Astrocyte of the cerebellum (primary cell): ENCODE measurements at places on chromosomes 7 and 10.

DNA sequence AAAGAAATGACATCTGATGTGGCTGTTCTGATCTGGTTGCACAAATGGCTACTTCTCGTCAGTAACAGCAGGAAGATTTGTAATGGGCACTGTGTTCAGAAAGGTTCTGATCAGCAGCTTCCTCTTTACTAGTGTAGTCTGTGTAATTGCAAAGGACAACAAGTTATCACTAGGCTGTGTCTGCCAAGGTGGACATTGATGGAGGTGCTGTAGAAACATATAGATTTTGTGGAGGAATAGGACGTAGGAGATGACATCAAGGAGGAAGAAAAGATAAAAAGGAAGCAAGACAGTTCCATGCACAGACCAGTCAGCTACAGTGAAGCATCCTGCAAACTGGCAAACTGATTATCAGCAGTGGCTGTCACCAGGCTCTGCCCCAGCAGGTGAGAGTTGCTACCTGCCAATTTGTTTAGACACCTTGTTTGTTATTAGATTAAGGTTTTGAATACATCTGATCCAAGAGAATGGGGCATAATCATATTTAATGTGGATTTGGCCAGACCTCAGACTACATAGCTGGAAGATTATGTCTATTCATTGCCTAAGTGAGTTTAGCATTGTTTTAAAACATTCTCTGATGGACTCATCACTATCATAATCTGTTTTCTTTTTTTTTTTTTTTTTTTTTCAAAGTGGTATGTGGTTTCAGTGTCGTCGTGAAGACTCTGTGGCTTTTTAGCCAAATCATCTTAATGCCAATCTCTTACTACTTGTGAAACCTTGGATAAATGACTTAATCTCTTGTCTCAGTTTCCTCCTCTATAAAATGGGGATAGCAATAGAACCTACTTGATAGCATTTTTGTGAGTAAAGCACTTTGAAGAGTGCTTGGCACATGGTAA is 417.9 kb upstream of the LRGUK start:
- DNase-seq, result no peak

DNA sequence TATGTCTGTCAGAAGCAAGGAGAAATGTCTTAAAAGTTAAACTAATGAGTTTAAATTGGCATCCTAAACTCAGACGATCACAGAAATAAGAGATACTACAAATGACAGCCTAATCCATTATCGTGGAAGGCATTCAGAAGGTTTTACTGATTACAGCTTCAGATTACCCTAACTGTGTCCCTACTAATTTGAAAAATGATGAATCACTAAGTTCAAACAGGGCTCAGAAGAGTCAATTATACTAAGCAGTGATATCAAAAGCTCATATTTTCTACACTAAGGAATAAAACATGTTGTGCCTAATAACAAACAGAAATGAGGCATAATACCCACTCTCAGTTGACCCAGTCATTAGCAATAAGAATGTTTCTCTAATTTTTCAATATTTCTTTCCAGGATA is 152.0 kb upstream of the NRBF2 start:
- DNase-seq, result no peak

- no peak for DNase-seq
These were observed 4.6 kb downstream of the ASB4 start for GRCh38 chr7:95490231-95490762.

GRCh38 chr10:80158598-80159127 is 26.1 kb downstream of the PLAC9 start:
- peak; percentile 99 for DNase-seq

GRCh38 chr7:137441451-137441850 is 97.9 kb upstream of the PTN start:
- DNase-seq, result no peak

DNA sequence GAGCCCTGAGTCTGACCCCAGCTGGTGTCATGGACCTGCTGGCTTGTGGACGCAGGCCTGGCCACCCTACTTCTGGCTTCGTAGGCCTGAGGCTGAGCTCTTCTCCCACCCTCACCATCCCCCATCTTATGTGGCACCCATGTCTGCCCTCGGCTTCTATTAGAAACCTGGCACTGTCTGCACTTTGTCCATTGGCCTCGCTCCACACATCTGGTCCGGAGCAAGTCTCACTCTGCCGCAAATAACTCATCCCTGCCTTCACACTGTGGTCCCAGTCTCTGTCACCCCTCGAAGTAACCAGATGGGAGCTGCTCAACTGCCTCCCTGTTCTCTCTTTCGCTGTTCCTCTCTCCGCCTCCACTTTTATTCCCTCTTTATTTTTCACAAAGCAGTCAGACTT is 78.6 kb downstream of the TRRAP start:
- no peak for DNase-seq

GRCh38 chr10:128066870-128067382 is 59.3 kb downstream of the MKI67 start:
- no peak for DNase-seq

- no peak for DNase-seq
These were observed 9.4 kb upstream of the PIK3CG start for GRCh38 chr7:106855540-106856132.

DNA sequence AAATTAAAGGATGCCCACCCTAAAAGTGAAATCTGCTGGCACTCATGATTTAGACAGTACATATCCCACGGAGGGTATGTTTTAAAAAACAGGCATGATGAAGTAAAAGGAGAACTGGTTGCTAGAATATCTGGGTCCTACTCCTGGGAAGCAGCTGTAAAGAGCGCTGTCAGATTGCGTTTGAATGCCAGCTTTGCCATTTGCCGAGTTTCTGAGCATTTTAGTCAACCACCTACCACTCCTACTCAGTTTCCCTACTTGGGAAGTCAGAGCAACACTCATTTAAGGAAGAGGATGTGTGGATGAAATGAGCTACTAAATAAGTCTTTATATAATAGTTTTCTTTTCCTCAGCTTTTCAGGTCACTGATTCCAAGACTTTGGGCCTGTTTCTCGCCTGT is 1.1 kb upstream of the UMAD1 start:
- no peak for DNase-seq

DNA sequence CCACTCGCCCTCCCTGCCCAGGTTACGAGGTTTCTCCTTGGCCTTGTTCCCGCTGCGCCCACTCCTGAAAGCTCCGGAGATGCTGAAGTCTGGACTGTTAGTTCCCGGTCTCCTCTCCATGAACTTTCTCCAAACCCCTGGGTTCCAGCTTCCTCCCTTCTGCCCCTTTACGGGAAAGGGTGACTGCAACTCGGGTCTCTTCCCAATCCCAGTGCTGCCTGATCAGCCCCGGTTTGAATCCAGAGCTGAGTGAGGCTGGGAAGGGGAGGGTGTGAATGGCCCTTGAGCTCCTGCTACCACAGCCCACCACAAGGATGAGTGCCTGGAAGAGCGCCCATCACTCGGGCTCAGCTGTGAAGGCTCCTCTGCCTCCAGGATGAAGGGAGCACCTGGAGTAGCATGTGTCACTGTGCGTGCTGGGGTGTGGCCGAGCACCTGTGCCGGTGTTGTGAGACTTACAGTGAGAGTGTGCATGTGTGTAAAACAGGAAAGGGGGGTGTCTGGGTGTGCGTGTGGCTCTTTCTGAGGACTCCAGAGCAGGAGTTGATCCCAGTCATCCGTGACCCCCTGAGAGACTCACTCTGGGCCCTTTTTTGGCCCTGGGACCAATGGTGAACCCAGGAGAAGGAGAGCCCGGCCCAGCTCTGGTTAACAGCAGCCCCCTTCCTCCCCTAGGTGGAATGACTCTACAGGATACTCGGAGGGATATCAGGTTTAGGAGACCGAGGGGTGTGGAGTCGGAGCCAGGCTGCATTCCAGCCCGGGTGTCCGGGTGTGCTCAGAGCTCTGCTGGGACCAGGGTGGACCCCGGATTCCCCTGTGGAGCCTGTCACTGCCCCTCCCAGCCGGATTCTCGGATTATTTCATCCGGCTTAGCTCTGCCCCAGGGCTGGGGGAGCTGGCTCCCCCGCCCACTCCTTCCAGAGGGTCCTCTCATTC is 1.1 kb upstream of the ZNF467 start:
- no peak for DNase-seq

GRCh38 chr7:138195151-138195571 is 118.9 kb downstream of the AKR1D1 start:
- DNase-seq, result no peak

DNA sequence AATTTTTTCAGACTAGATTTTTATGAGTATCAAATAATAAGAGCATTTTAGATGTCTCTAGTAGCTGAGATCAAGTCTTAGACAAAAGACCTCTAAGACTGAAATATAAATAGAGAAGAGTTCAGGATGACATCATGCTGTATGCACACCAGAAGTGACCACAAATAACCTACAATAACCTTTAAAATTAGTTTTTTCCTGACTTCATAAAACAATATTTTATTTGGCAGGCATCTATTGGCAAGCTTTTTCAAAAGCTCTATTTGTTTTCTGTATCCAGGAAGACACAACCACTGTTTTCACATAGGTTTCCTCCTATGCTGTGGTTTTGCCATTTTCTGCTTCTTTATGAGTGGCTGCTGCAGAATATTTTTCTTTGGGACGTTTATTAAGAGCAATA is 359.1 kb downstream of the CRPPA start:
- peak; percentile 85 for DNase-seq

- no peak for DNase-seq
These were observed 64.2 kb downstream of the ARMC3 start for GRCh38 chr10:22992075-22992474.

GRCh38 chr7:152158801-152159587 is 133.5 kb downstream of the GALNT11 start:
- no peak for DNase-seq

DNA sequence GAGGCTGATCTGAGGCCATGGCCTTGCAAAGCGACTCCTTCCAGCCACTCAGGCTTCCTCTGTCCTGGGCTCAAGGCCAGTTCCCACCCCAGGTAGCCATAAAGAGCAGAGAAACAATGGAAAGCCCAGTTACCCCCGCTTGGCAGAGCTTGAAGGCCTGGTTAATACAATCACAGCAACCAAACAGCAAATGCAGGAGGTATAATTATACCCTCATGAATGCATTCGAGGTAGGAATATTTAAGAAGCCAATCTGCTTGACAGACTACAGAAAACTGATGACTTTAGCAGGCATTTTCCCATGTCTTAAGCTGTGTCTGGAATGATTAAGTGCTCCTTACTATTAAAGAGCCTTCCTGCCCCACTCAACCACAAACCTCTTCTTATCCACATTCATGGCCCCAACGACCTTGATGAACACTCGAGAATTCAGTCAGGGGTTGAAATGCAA is 114.1 kb upstream of the MACROH2A2 start:
- no peak for DNase-seq

DNA sequence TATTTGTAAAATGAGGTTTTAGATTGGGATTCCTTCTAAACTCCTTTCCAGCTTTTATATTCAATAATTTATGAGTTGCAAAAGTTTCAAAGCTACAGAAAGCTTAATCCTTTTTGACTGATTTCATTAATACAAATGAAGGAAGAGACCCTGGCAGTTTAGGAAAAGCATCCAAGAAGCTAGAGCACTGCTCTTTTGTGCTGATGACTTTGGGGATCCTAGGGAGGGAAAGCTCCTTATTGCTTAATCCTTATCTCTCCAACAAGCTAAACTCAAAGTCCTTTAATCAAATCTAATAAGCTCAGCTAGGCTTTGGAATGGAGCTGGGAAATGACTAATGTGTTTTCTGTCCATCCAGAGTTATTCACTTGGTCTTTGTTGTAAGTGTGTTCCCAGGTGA is 285.4 kb downstream of the ACTR3B start:
- no peak for DNase-seq

DNA sequence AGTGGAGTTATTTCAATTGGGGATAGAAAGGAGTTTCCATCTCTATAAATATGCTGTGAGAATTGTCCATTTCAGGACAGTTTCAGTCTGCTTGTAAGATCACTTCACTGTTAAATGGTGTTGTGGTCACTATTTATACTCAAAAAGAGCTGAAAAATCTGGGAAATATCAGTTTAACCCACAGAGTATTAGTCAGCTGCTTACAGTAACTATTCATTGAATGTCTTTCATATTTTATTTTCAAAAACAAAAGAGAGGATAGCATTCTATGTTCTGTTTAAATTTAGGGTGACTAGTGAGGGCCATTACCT is 85.4 kb upstream of the PLXDC2 start:
- peak; percentile 11 for DNase-seq

GRCh38 chr7:155796381-155797261 is 15.6 kb downstream of the SHH start:
- DNase-seq, result no peak

- no peak for DNase-seq
These were observed 60.2 kb downstream of the PRKAG2 start for GRCh38 chr7:151816562-151817314.

DNA sequence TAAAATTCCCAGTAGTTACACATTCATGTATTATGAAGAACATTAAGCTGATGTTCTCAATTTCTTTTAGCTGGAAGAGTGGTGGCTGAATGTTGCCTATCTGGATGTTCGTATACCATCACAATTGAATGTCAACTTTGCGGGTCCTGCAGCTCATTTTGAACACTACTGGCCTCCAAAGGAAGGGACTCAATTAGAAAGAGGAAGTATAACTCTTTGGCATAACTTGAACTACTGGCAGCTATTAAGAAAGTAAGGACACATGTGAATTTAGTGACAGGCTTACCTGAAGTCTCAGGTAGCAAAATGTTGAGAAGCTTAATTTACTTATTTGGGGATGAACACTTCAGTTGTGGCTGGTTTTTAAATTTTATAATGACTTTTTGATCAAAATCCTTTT is 15.9 kb downstream of the CROT start:
- DNase-seq, result no peak

GRCh38 chr10:29389935-29390334 is 101.1 kb downstream of the LYZL1 start:
- DNase-seq, result no peak

DNA sequence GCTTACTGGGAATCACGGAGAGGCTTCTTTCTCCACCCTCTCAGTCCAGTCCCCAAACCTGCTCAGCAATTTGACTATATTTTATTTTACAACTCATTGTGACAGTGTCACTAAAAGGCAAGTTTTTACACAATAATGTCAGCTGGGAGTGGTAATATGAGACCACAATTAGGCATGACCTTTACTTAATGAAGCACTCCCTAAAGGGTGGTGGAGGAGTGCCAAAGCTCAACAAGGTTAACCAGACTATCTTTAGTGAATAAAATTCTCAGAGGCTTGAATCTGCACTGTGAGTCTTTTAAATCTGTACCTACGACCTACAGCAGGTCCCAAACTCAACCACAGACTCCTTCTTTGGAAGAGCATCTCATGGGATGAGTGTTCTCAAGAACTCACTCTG is 215.6 kb downstream of the TAX1BP1 start:
- no peak for DNase-seq

GRCh38 chr10:28215930-28216329 is 86.9 kb downstream of the MPP7 start:
- DNase-seq, result no peak

- DNase-seq, result peak; percentile 12
These were observed 30.1 kb upstream of the POT1 start for GRCh38 chr7:124959676-124960075.
